Activated B cell treated with CpG ODN at 0.5 μM for 24 hours (primary cell): ENCODE measurements at places on chromosomes 1 and 21.

- DNase-seq = no peak
These were observed 68.1 kb downstream of the GRIK3 start for GRCh38 chr1:36966242-36966641.

DNA sequence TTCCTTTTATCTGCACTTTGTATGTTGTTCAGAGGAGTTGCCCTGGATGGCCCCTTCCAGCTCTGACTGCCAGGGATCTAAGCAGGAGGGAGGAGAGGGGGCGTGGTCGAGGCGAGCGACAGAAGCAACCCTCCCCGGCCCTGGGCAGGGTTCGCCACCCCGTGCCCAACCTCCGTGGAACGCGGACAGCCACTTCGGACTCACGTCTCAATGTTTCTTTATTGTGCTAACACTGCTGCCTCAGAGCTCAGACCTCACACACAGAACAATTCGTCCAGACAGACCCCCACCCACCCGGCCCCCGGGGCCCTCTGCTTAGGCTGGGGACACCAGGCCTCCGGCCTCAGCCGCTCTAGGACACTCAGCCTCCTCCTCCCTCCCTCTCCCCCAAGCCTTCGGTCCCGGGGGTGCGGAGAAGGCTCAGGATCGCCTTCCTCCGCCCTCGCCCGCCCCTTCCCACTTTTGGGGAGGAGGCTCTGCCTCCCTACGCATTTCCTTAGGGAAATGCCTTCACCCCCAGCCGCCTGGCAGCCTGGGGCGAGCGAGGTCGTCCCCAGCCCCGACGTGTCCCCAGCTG lies 8.3 kb downstream of the VSIG8 start:
- no peak for DNase-seq

- DNase-seq = no peak
These were observed 117.8 kb downstream of the ZMYM4 start for GRCh38 chr1:35386290-35386689.

GRCh38 chr21:33578959-33579542 lies 9.4 kb downstream of the DONSON start:
- no peak for DNase-seq

GRCh38 chr21:43720539-43721166 lies 1.7 kb downstream of the PDXK start:
- DNase-seq = no peak

GRCh38 chr1:39915499-39916129 lies 13.9 kb upstream of the MYCL start:
- no peak for DNase-seq

DNA sequence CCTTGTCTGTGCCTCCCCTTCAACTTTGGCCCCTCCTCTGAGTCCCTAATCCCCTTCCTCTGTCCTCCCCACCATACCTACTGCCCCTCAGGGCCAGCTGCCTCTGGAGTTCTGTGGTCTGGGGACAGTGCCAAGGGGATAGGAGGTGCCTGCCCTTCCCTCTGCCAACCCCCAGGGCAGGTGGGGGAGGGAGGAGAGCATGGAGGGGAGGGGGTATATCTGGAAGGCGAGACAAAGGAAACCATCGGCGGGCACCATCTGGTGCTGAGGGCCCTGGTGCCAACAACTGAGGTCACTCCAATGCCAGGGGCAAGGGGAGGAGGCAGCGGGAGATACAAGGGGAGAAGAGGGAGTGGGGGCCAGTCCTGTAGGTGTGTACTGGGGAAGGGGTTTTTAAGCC lies 9.6 kb downstream of the RAB25 start:
- DNase-seq = no peak

- no peak for DNase-seq
These were observed 222.9 kb upstream of the RAB4A start for GRCh38 chr1:229047840-229048620.

DNA sequence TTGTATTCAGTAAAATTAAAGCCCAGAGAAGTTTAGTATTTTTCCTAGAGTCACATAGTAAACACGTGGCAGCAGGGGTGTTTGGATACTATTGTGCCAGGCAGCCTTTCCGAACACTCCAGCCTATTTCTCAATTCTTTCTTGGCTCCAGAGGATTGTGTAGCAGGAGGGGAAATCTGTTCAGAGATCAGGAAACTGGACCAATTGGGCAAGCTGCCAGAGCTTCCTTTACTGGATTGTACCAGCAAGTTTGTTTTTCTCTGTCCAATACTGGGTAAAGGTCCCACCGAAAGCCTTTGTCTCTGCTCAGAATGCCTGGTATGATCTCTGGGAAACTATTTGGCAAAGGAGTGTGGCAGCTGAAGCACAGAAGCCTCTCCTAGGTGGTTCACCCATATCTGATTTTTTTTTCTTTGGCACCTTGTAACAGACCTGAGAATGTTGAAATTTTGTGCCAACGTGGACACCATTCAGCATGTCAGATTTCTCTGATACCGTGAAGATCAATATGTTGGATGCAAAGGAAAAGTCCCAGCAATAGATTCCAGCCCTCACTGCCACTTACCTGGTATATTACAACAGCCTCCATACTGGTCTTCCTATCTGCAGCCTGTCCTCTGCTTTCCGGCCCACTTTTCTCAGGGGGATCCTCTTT lies 126.2 kb downstream of the FGGY start:
- DNase-seq = no peak

DNA sequence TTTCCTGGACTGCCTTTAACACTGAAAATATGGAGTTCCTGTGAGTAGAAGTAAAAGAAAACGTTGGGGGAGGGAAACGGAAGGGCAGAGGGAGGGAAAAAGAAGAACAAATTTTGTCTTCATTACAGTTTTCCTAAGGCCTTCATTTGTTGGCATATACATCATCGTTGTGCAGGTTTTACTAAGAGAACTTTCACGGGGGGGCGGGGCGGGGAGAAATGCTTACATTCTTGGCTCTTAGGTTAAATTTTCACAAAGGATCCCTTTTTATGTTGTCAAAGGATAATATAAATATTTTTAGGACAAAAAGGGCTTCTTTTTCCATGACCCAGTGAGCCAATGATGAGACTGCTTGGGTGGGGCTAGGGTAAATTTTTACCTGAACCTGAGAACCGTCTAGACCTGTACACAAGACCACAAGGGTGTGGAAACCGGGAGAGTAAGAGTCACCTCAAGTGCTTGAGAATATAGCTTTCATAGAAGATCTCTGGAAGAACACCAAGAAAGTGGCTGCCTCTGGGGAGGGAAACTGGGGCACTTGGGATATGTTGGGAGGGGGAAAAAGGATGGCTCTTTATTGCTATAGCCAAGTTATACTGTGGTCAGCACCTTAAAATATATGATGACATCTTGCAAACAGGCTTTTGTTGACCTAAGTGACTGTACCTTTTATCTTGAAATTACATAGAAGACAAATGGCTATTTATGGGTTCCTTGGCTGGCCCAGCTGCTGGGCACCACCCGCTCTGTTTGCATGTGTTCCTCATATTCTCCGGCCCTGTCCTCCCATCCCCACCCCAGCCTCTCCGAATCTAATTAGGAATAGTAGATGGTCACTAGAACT lies 2.0 kb upstream of the UTP25 start:
- no peak for DNase-seq

DNA sequence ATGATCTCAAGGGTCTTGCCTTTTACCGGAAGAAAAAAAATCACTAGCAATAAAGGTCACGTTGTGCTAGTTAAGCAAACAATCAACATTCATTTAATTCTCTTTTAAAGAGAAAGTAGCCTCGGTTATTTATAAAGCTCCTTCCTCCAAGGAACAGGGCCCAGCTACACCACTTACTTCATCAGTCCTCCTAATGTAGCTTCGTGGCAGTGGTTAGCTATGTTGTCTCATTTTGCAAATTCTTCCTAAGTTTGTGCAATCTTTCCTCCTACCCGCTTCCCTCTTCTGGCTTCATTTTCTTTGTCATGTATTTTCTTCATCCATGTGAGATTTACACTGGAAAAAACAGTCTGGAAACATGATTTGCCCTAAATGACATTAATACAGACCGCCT lies 554.2 kb downstream of the NUF2 start:
- DNase-seq = no peak

DNA sequence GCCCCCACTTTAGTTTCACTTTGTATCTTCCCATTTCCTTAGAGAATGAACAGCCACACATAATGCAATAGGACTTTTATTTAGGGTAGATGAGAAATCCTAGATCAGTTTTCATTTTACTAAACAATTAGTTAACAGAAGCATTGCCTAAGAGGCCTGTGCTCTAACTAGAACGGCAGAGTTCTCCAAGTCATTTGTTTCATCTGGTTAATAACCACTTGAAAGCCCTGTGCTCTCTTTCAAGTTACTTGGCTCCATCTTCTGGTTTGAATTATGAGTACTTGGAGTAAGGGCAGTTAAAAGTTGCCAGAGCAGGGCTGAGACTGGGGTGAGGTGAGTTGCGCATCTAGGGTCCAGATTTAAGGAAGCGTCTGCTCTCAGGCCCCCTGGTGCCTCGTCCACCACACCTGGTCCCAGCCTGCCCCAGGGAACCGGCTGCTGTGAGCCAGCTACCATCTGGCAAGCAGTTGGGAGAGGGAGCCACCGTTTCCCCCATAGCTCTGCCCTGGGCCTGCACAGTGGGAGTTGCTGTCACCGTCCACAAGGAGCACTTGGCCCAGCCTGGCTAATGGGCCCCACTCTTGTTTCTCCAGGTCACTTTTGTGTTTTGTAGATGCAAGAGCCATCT lies 18.1 kb upstream of the SLC44A3 start:
- no peak for DNase-seq

GRCh38 chr1:17276568-17276967 lies 27.7 kb downstream of the PADI3 start:
- no peak for DNase-seq

GRCh38 chr21:41369105-41369919 lies 7.5 kb downstream of the MX2 start:
- peak; percentile 51 for DNase-seq

GRCh38 chr1:218456444-218456843 lies 111.3 kb downstream of the TGFB2 start:
- no peak for DNase-seq

DNA sequence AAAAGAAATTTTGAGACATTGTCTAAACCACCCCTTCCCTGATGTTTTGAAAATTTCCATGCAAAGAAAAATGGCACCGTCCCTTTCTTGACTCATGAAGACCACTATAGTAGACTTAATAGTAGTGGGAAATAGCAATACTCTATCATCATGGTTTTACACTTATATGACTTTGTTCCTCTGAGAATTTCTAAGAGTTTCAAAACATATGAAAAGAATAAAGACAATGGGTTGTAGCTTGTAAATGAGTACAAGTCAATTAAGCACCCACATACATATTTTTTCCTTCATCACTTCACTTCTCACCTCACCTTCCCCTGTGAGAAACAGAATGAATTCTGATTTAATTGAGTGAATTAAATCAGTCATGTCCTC lies 151.7 kb downstream of the LYPLAL1 start:
- DNase-seq = no peak

DNA sequence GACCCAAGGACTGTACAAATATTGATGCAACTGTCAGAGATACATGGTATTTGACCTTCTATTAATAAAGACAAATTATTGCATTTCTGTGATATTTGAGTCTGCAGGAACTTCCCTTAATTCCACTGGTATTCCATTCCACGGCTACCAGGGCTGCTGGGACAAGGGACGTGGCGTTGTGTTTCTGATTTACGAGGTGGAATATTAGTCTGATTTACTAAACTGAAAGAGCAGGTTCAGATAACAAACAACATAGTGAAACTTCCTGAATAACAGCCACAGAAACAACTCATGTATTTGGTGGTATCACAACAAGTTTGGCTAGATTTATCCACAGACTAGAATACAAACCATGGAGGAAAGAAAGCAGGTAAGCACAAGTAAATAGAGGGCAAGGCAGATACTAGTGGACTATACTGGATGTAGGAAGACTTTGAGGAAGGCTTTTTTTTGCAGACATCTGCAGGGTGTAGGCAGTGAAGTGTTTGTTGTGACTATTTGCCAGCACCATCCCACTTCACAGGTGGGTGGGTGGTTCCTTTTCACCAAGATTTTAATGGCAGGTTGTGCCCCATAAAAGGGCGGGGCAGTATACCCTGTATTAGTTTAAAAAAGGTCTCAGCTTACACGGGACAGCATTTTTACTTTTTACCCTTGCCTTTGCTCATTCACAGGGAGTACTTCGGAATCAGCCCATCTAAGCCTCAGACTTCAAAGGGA lies 100.4 kb downstream of the FGGY start:
- no peak for DNase-seq

- DNase-seq = no peak
These were observed 19.4 kb downstream of the CRYAA start for GRCh38 chr21:43188181-43188580.

- no peak for DNase-seq
These were observed 11.6 kb upstream of the SAMD11 start for GRCh38 chr1:911875-912739.

DNA sequence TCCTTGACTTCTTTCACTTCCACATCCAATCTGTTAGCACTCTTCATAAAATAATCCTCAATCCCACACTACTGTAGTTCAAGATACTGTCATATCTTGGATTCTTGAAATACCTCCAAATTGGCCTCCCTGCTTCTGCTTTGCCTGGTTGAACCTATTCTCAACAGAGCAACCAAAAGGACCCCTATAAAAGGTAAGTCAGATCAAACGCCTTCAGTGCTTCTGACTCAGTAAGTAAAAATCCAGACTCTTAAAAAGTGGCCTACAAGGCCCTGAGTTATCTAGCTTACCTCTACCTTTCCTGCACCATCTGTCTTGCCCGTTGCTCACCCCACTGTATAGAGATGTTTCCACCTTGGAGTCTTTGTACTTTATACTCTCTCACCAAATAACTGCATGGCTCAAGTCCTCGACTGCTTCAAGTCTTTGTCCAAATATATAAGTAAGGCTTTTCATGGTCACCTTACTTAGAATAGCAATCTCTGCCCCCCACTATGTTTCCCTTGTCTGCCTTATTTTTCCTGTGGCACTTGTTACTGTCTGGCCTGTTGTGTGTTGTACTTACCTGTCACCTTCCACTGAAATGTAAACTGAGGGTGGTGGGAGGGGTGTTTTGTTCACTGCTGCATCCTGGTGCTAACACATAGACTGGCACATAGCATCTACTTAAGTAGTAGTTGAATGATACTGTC lies 5.1 kb upstream of the PIGV start:
- DNase-seq = no peak

DNA sequence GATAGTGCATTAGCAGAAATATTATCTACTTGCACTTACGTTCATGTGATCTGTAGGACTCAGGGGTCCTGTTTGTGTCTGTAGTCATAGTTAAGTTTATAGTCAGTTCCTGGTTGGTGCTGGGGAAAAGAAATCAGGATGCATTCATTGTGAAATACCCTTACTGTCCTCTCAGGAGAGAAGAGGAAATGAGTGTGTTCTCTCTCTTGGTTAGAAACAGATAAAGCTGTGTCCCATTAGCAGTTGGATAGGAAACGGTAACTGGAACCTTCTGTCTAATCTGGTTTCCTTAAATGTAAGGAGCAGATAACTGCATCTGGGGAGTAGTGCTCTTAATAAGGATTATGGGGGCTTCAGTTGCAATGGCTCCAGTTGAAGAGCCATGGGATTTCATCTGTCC lies 8.9 kb downstream of the SDCCAG8 start:
- no peak for DNase-seq

DNA sequence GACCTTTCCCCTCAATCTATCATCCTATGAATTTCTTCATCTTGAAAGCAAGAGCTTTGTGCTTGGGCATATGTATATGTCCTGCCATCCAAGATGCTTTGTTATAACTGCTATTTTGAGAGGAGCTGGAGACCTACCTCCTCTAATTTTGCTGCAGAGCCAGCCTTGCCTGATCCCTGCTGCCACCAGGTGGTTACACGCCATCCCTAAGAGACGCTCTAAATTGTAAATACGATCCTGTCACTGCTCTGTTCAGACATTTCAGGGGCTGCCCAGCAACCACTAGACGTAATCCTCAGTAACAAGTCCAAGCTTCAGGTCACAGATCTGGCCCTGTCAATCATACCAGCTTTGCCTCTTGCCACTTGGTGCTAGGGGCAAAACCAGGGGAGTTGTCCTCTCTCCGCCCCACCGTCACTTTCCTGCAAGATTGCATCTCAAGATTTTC lies 32.9 kb downstream of the GPA33 start:
- DNase-seq = no peak
